NCI-H1930 (cell line): ENCODE measurements at places on chromosomes 3 and 15.

DNA sequence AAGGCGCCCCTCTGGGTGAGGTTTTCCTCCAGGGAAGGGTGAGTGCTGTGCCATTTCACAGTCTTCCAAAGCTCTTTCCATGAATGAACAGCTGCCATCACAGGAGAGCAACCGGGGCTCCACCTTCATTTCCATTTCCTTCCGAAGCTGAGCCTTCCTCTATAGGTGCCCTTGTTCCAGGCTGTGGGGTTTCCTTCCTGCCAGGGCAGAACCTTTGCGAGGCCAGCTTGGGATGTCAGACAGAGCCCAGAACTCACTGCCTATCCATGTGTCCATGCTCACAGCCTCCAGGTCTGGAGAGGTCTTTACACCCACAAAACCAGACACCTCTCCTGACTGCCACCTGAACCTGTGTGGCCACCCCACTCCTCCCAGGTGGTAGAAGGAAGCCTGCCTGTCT lies 49.2 kb downstream of the SLCO2A1 start:
- no peak for DNase-seq

DNA sequence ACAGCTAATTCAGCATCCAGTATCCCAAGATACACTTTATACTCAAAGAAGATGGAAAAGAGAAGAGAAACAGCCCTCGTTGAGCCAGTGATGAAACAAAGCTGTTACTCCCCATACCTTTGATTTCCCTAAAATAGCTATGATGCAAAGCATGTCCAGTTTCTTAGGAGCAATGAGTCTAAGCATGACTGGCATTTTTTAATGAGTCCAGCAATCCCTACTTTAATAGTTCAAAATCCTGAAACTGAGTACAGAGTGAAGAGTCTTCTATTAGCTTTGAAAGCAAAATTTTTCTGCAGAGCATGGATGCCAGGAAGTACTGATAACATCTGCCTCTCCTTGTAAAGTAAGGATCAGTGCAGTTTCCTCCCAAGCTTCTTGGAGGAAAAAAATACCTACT lies 302.7 kb downstream of the IL5RA start:
- DNase-seq: no peak

DNA sequence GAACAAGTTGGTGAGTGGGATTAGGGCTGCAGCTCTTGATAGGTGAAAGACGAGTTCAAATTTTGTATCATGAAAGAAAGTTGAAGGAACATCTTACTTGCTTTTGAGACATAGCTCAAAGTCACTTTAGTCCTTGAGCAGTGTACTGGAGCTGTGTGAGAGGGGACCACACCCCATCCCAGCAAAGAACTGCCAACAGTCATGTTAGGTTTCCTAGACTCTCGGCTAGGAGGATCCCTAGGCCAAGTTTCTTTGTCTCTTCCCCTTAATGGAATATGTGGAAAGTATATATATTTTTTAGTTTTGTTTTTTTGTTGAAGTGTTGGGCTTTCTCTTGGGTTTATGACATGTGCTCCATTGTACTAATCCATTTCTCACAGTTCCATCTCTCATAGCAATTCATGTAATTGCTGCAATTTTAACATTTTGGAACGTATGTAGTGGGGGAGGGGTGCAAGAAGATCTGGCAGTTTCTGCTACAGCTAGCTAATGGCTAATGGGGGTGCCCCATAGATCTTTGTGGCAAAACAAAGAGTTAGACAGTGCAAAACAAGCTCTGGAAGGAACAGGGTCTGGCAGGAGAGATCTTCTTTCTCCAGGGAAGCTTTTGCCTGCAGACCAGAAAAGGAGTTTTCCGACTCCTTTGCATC lies 25.1 kb downstream of the TLNRD1 start:
- no peak for DNase-seq

- DNase-seq: no peak
Observed at GRCh38 chr3:136193278-136194054, 2.7 kb downstream of the MSL2 start.

DNA sequence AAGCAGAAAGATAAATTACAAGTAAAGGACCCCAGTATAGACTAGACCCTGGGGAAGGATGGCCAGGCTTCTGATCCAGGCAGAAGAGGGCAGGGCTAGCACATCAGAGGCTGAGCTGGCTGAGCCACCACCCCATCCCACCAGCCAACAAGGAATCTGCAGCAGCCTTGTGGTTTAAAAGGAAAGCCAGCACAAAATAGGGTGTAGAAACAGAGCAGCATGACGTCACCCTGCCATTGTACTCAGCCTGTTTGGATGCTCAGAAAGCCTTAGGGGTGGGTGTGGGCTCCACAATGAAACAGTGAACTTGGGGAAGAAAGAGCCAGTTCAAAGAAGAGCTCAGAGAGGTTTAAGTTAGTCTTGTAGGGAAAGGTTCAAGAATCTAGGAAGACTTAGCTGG lies 28.2 kb downstream of the DUOX1 start:
- DNase-seq: no peak

GRCh38 chr15:45471151-45471550 lies 51.4 kb downstream of the SLC30A4 start:
- DNase-seq: no peak

- DNase-seq: no peak
Observed at GRCh38 chr3:74456166-74456565, 158.3 kb downstream of the CNTN3 start.

- no peak for DNase-seq
Observed at GRCh38 chr3:160616716-160617115, 51.3 kb upstream of the KPNA4 start.

- no peak for DNase-seq
Observed at GRCh38 chr15:96625256-96625655, 294.8 kb downstream of the NR2F2 start.

GRCh38 chr15:79418693-79419279 lies 13.3 kb upstream of the MINAR1 start:
- no peak for DNase-seq

- no peak for DNase-seq
Observed at GRCh38 chr3:177804646-177805045, 607.4 kb upstream of the TBL1XR1 start.

DNA sequence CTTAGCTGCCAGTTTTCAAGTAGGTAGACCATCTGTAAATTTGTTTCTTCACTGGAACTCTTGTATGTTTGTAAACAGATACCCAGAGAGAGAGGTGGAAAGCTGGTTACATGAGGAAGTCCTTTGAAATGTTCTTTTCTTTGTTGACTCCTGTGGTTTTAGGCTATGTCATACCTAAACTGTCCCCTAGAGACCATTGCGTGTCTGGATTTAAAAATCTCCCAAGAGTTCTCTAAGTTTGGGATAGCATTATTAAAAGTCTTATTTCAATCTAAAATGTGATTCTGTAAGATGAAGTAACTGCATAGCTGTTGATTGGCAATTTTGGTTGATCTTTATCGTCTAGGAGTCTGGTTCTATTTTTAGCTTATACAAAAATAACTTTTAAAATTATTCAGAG lies 127.2 kb downstream of the GHSR start:
- DNase-seq: no peak

DNA sequence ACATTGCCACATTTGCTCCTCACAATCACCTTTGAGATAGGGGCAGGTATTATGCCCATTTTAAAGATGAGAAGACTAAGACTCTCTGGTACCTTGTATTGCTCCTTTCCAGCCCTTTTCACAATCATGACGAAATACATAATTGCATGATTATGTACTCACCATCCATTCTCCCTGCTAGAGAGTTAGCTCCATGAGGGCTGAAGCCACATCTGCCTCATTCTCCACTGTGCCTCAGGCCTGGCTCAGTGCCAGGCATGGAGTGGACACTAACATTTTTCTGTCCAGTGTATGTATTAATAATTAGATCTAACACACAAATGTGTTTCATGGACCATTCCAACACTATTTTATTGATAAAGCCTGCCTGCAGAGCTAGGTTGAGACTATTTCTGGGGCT lies 191.4 kb downstream of the MINAR1 start:
- no peak for DNase-seq

DNA sequence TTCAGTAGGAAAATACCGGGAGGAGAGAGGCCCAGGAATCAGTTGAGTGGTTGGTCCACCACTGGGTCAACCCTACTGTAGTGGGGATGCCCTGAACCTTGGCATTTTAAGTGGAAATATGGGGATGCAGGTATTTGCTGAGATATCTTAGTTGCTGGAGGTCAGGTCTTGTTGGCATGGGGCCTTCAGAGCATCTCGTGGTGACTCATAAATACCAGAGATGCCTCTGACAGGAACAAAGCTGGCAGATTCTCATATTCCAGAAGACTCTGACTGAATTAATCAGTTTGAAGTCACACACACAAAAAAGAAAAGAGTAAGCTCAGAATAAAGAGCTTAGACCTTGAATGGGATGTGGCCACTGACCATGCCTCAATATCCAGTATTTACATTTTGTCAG lies 91.6 kb downstream of the CACNA2D3 start:
- DNase-seq: no peak

GRCh38 chr15:55526559-55527036 lies 18.6 kb upstream of the DNAAF4 start:
- no peak for DNase-seq

DNA sequence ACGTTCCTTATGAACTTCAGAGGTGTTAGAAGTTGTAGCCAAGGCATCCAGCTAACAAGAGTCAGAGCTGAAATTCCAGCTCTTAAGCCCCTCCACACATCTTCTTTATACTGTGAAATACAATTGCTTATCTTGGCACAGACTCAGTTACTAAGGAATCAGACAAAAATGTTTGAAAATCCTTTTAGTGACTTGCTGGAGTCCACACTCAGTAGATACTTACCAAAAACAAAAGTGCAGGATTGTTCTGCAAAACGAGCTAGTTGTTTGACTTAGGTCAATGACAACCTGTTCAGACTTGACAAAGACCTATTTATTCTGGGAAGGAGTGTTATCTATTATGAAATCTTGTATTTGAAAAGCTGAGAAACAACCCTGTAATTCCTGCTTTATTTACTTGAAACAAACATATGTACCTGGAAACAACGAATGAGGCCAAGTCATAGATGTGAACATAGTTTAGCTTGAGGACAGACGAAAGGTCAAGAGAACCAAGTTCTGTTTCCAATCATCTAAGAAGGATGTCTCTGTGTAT lies 38.5 kb downstream of the B3GNT5 start:
- no peak for DNase-seq

DNA sequence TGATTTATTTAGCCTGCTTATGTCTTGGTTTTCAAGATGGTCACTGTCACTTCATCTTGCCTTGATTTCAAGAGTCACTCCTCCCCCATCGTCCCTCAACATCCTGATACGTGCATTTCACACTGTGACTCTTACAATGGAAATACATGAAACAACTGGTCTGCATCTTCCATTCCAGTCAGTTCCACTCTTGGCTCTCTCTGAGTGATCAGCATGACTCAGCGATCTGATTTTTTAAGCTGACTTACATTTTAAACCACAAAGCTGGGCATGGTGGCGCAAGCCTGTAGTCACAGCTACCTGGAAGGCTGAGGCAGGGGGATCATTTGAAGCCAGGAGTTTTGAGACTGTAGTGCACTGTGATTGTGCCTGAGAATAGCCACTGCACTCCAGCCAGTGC lies 271.2 kb upstream of the ROPN1 start:
- no peak for DNase-seq

DNA sequence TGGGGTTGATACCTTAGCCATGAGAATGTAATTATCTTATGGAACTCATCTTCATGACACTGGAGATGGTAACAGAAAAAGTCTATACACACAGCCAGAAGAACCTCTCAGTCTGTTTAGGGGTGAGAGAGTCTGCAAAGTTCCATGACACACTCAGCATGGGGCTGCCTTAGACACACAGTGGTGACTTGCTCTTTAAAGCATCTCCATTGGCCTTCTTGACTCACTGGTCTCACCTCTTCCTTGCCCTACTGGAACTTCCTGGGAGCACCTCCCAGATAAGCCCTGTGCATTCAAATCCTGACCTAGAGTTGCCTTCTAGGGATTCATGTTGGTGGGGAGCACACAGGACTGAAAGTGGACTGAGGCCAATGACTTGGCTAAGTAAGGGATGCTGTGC lies 9.3 kb downstream of the MAGI1 start:
- no peak for DNase-seq

- DNase-seq: no peak
Observed at GRCh38 chr3:153285194-153285641, 123.2 kb downstream of the RAP2B start.

GRCh38 chr15:89035658-89036057 lies 52.6 kb upstream of the ABHD2 start:
- no peak for DNase-seq

DNA sequence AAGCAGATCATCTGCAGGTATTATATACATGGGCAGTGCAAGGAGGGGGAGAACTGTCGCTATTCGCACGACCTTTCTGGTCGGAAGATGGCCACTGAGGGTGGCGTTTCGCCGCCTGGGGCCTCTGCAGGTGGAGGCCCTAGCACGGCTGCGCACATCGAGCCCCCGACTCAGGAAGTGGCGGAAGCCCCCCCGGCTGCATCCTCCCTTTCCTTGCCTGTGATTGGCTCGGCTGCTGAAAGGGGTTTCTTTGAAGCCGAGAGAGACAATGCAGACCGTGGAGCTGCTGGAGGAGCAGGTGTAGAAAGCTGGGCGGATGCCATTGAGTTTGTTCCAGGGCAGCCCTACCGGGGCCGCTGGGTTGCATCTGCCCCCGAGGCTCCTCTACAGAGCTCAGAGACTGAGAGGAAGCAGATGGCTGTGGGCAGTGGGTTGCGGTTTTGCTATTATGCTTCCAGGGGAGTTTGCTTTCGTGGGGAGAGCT lies 639 bp downstream of the MKRN3 start:
- DNase-seq: peak; percentile 67

- no peak for DNase-seq
Observed at GRCh38 chr3:58646503-58646902, 20.1 kb downstream of the FAM3D start.

DNA sequence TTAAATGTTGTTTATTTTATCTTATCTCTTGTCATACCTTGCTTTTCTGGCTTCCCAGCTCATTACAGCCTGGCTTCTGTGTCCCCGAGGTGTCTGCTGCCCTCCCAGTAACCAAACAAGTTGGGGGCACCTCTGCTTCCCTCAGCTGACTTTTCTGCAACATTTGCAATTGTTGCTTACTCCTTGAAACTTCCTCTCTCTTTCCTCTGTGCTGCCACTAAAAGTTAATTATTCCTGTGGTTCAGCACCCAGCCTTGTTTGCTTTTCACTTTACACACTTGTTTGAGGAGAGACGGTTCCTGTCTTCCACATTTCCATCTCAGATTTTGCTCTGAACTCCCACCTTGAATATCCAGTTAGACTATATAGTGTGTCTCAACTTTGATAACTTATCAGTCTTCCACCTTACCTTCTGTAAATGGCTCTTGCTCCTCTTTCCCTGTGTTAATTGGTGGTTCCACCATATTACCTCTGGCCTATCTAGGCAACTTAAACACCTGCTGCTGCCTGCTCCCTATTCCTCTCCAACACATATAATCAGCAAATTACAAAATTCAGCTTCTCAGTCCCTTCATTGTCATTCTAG lies 21.6 kb downstream of the MCTP2 start:
- DNase-seq: no peak
